ENCODE measurements at places on chromosomes 4 and X.

DNA sequence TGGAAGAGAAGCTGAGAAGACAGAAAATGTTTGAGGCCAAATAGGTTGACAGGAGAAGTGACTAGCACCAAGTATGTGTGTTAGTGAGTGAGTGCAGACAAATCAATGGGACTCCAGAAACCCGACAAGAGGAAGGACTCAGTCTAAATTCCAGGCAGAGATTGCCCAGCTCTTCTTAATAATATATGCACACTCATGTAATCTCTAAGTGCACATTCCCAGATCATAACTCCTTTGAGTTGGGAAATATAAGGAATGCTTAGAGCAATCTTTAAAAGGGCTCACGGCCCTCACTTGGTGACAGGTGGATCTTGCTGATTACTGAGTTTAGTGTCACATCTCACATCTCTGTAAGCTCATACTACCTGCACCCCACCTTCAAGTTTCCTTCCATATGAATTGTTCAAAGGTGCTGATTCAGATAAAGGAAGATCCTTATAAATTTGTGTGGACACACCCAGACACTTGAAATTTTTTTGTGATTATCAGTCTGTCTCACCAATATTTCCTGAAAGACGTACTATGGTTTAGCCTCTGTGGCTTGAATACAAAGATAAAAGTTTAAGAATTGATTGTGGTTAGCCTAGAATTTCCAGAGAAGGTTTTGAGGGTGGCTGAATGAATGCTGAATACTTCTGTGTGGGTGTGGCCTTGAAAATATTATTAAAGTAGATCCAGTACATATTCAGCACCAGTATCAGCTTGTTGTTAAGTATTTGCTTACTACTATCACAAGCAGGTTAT lies 205.1 kb upstream of the UGT8 start:
- DNase-seq = no peak

GRCh38 chr4:85477534-85477933 lies 2.6 kb downstream of the ARHGAP24 start:
- DNase-seq = no peak

DNA sequence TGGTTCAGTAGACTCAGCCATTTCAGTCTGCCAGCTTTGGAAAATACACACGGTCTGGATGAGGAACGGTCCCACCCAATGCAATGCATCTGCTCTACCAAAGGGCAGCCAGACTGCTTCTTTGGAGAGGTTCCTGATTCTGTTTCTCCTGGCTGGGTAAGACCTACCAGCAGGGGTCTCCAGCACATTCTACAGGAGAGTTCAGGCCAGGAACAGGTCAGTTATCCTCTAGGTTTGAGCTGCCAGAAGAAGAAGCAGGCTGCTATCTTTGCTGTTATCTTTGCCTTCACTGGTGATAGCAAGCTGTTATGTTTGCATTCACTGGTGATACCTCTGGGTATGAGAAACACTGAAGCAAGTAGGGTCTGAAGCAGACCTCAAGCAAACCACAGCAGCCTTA lies 45.5 kb upstream of the PBDC1 start:
- no peak for DNase-seq

DNA sequence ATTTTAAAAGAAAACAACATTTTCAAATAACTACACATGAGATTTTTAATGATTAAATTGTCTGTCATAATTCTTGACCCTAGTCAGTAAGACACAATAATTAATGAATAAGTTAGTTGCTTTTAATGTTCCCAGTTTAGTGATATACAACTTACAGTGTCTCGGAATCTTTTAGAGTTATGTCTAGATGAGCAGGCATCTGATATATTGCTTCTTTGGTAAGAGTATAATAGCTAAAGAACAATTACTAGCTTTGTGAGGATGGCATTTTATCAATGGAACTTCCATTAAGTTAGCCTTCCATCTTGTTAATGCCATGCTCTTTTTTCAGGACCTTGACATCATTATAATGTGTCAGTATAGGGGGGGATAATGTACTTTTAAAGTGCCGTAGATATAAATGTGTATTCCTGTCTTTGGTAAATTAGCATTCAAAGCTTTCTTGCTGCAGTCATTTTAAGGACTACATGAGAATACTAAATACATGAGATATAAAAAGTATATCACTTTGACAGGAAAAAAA lies 425.1 kb downstream of the PDHA2 start:
- DNase-seq = no peak
